ENCODE measurements at places on chromosomes 11 and 22.
A peak's percentile ranks its signal among the peaks of the same experiment; 100 is the strongest.

GRCh38 chr22:30073743-30074142 is 6.5 kb upstream of the HORMAD2 start:
- DNase-seq = no peak

GRCh38 chr22:45896153-45896951 is 80.6 kb downstream of the WNT7B start:
- DNase-seq = no peak

- peak; percentile 94 for DNase-seq
Measured at GRCh38 chr11:27216270-27217149, 146.5 kb downstream of the CCDC34 start.

- DNase-seq = no peak
Measured at GRCh38 chr11:4041731-4042391, 52.7 kb upstream of the RRM1 start.

- DNase-seq = no peak
Measured at GRCh38 chr11:44824300-44824704, 97.5 kb downstream of the TSPAN18 start.

GRCh38 chr22:18101536-18101935 is 9.1 kb upstream of the TUBA8 start:
- DNase-seq = no peak

DNA sequence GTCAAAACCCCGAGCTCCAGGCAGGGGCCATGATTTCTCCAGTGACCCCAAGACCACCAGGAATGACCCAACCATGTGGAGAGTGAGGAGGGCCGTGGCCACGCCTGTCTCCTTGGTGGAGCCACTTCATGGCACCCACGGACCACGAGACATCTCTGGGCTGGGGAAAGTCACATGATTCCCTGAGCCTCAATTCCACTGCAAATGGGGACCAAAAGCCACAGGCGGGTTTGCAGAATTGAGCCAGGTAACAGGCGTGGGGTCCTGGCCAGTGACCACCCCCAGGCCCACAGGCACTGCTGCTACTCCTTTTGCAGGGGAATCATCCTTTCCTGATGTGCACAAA is 178.9 kb downstream of the CTTN start:
- DNase-seq = no peak

- DNase-seq = no peak
Measured at GRCh38 chr11:59556917-59557348, 45.6 kb downstream of the OR4D9 start.

DNA sequence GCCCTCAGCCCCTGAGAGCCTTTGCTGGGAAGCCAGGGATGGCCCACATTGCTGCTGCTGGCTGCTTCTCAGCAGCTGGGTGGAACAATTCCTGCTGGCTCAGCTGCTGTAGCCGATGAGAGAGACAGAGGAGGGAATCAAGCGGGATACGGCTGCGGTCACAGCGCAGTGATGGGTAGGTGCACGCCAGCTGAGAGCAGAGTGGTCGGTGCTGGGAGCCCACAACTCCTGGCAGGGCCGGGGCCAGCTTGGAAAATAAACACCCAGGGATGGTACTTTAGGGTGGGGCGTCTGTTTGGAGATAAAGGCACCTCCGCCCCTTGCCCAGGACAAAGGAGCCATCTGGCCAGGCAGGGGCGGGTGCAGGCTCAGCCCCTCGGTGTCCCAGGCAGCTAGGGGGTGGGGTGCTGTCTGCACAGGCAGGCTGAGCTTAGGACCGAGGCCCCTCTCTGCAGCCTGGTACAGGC is 480.5 kb downstream of the MIAT start:
- DNase-seq = no peak

DNA sequence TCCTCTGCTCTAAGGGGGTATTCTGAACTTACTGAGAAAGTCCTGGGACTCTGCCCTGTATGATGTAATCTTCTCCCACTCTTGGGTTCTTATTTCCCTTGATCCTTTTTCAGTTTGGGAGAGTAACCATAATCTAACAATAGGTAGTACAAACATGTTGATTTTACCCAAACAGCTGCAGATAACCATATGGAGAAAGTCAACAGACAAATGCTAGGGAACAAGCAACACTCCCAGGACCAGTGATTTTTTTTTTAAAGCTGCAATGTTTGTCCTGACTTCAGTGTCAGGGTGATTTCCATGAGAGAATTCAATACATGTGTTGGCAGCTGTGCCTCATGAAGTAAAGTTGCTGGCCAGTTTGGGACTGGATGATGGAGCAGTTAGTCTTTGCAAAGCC is 156.5 kb downstream of the FCHSD2 start:
- no peak for DNase-seq

GRCh38 chr11:83956119-83956697 is 670.0 kb upstream of the CCDC90B start:
- DNase-seq = no peak

DNA sequence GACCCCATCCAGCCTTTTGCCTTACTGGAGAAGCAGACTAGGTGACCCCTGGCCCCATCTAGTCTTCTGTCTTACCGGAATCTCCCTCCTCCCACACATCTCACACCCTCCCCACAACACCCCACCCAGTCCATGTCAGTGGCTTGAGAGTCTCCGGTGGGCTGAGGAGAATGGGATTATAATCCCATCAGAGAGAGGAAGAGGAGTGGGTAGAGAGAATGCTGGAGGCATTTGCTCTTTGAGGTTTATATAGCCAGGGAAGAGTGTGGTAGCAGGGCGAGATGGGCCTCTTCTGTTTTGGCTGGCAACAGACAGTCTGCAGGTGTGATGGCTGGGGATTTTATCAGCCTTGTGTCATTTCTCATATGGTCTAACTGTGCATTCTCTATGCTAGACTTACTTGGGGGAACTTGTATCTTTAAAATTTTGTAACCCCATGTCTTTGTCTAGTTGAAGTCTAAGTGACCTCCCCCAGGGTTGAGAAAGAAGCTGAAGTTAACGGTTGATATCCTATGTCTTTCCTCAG is 50.3 kb downstream of the GRAMD1B start:
- no peak for DNase-seq

GRCh38 chr11:73833067-73833466 is 43.6 kb downstream of the COA4 start:
- DNase-seq = no peak

DNA sequence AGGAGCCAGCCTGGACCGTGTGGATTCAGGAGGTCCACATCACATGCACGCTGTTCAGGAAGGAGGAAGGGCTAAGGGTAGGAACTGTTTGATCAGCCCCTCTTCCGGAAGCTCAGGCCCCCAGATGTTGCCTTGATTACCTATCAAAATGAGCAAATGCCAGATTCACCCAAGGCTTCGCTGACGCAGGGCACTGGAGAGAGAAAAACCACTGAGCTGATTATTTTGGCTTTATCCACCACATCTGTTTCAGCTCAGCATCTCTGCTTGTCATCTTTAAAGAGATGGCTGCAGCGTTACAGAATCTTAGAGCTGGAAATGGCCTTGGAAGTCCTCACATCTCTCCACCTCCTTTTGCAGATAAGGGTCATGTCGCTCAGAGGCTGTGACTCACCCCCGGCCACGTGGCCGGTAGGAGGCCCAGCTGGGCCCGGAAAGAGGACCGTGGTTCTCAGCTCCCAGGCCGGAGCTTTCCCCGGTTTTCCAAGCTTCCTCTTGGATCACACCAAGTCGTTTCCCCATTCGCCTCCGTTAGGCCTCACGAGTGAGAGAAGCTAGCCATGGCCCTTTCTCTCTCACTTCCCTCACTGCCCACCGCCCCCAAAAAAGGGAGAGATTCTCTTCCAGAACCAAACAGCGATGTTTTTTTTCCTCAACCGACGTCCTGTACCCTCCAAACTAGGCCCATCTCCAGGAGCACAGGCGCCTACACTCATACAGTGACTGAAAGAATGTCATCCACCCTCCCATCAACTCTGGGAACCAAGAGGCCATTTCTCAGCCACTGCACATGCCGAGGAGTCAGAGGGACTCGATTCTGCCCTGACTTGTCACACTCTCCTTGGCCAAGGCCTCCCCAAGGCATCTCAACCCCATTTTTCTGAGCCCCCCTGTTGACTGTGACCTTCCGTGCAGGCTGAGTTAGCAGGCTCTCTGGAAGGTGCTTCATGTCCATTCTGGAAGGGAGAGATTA is 37.6 kb downstream of the LIF start:
- no peak for DNase-seq

- DNase-seq = no peak
Measured at GRCh38 chr11:2589538-2589934, 110.3 kb downstream of the KCNQ1OT1 start.

GRCh38 chr11:72313912-72314598 is 70.1 kb upstream of the PHOX2A start:
- no peak for DNase-seq

DNA sequence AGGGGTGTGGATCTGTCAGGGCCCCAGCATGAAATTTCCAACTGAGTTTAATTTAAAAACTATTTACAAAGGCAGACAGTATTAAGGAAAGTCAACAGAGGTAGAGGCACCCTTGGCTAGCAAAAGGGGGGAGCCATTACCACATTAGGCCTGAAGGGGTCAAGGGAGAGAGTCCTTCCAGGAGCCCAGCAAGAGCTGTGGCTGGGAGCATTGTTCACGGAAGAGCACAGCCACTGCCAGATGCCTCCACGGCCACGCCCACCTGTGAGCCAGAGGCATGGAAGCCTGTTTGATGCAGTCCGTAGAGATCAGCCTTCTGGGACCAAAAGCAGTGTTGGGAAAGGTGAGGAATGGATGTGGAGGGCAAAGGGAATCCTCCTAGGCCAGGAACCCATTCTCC is 102.6 kb downstream of the GALNT18 start:
- no peak for DNase-seq

GRCh38 chr11:10067629-10068300 is 226.3 kb downstream of the SBF2 start:
- DNase-seq = no peak

GRCh38 chr22:42691440-42691839 is 29.2 kb downstream of the A4GALT start:
- DNase-seq = no peak

- DNase-seq = no peak
Measured at GRCh38 chr11:12587333-12587991, 86.8 kb upstream of the TEAD1 start.

- DNase-seq = no peak
Measured at GRCh38 chr22:49929994-49930575, 11.7 kb downstream of the CRELD2 start.

- DNase-seq = no peak
Measured at GRCh38 chr22:43560651-43561050, 148.8 kb downstream of the MPPED1 start.

GRCh38 chr11:134267461-134267860 is 8.7 kb upstream of the GLB1L3 start:
- no peak for DNase-seq

GRCh38 chr22:22216450-22216959 is 28.1 kb upstream of the VPREB1 start:
- DNase-seq = no peak

GRCh38 chr11:75949023-75949672 is 134.1 kb downstream of the UVRAG start:
- peak; percentile 28 for DNase-seq

- no peak for DNase-seq
Measured at GRCh38 chr11:123061403-123062157, at the start of gene HSPA8. TSS of gene HSPA8 (minus strand) at chr11:123062136. CDS start at chr11:123061324, 812 bp downstream.

GRCh38 chr22:18077087-18077638 is 627 bp upstream of the PEX26 start:
- DNase-seq = no peak

DNA sequence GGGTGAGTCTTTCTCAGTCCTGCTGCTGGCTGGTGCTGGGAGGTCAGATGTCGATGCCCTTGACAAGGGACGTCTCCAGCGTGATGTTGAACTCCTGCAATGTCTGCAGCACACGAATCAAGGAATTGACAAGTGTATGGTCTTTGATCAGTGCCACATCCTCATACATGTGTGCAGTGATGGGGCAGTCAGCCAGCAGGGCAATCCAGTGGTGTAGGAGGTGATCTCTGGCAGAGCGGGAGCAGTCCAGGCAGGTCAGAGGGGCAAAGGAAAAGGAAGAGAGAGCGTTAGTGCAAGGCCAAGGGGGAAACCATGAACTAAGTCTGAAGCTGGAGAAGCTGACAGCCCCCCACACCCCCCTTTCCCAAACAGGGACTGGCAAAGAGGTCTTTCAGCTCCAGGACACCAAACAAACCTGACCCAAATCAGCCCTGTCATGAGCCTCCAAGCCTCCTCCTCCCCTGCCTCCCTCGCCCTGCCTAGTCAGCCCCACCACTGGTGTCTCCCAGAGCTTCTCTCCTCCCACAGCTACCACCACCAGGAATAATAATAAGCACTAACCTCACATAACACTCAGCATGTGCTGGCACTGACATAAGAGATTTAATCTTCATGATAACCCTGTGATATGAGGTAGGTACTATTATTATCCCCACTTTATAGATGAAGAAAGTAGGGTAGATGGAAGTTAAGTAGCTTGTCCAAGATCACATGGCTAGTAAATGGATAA is 48.4 kb upstream of the SCUBE2 start:
- DNase-seq = no peak
